ENCODE measurements at places on chromosomes 1 and 21.

DNA sequence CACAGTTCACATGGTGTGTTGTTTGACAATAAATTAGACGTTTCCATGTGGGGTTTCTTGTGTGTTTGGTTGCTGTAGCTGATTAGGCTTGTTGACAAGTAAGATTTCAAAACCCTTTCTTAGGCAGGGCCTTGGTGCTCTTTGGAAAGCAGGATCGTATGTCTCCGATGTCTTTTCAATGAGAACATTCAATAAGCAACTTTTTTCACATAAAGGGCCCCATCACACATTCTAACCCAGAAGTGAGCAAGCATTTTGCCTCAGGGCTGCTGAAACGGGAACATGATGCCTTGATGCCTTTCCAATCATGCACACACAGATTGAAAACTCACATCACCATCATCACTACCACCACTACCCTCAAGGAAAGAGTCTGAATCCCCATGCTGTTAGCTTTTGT lies 33.1 kb downstream of the LPAR3 start:
- DNase-seq: no peak

DNA sequence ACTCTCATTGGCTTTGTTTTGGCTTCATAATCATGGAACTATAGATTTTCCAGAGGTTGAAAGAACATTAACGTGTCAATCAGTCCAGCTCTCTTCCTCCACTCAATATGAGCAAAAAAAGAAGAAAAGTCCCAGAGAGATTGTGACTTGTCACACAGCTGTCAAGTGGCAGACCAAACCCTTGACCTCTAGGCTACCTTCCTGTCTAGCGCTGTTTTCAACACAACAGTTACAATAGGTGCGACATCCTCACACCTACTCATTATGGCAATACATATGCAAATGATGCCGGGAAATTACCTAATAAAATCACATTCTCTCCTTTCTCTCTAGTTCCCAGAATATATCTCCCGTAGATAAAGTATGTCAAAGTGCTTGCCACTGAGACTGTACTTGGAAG lies 1.1 kb downstream of the WARS2 start:
- no peak for DNase-seq

GRCh38 chr1:209072481-209072880 lies 511.0 kb upstream of the CAMK1G start:
- peak; percentile 51 for DNase-seq

GRCh38 chr21:46207920-46208591 lies 20.5 kb downstream of the LSS start:
- DNase-seq: no peak

DNA sequence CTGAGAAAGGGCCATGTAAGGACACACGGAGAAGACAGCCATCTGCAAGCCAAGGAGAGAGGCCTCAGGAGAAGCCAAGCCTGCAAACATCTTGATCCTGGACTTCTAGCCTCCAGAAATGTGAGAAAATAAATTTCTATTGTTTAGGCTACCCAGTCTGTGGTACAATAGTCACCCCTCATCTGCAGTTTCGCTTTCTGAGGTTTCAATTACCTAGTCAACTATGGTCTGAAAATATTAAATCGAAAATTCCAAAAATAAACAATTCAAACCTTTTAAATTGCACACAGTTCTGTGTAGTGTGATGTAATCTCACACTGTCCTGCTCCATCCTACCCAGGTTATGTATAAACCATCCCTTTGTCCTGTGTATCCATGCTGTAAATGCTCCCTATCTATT lies 52.6 kb downstream of the ZNF644 start:
- no peak for DNase-seq

- DNase-seq: no peak
Measured at GRCh38 chr1:226310637-226311195, 1.8 kb upstream of the LIN9 start.
